ENCODE measurements at places on chromosomes 4 and X.

DNA sequence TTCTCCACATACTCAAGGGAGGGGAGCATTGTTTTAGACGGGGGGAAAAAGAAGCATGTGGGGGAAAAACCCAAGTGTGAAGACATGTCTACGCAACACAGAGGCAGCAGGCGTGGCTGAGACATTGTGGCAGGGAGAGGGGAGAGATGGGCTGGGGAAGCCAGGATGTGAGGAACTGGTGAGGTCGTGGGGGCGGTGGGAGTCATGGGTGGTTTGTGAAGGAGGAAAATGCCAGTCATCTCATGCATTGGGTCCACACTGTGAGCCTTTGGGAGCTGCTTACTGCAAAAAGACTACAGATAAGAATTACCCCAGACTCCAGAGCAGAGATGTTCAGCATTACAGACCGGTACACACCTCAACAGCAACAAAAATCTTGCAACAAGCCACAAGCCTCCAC is 2.1 kb downstream of the JAKMIP1 start:
- DNase-seq: no peak

DNA sequence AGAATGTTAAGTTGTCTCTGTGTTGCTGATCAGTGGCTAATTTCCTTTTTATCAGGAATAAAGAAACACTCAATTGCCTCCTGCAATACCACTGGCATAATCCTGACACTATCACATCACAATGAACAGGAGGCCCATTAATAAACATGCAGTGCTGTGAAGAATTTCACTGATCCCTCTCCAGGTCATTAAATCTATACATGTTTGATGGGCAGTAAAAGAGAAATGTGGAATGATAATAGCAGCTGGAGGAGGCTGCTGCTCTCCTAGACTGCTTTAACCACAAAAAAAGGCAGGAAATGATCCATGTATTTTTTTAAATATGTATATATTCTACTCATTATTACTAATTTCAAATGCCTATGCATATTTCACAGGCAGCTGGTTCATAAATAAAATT is 202.1 kb downstream of the CENPC start:
- no peak for DNase-seq

DNA sequence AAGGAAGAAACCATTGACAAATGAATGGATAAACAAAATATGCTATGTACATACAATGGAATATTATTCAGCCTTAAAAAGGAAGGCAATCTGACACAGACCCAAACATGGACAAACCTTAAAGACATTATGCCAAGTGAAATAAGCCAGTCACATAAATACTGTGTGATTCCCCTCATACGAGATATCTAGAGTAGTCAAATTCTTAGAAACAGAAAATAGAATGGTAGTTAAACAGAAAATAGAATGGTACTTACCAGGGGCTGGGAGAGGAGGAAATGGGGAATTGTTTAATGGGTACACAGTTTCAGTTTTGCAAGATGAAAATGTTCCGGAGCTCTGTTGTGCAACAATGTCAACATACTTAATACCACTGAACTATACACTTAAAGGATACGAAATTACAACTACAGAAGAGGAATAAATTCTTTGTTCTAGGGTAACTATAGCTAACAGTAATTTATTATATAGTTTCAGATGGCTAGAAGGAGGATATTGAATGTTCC is 47.8 kb upstream of the DUSP21 start:
- no peak for DNase-seq

GRCh38 chr4:681736-682451 is 7.1 kb downstream of the SLC49A3 start:
- DNase-seq: no peak

DNA sequence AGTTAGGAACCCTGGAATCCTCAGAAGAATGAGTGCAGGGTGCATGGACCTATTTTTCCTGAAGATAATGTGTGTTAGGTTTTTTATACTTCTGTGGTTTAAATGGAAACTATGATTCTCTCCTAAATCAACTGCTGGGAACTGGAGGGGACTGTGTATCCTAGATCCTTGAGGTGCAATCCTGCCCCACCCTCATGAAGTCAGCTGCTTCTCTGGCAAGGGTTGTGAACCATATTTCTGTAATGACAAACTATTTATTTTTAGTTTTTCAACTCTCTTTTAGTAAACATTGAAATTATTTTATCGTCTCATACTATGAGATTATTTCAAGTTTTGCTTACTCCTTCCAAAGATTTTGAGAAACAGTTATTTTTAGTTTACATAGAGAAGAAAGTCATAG is 25.8 kb upstream of the VEGFC start:
- no peak for DNase-seq

DNA sequence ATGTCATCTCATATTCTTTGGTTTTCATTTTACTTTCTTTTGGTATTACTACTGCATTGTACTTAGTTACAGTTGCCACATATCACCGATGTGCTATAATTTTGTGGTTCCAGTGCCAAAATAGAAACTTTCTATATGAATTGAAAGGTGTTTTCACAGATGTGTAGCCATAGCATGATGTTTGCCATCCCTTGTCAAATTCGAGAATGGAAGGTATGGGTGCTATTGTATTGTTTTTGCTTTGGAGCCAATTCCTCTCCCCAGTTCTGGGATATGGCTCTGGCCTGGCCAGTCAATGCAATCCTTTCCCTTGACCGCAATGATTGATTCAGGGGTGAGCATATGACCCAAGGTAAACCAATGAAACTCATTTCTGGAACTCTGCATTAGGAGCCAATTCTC is 86.2 kb upstream of the RPS6KA3 start:
- no peak for DNase-seq

GRCh38 chrX:53125506-53125905 is 31.6 kb downstream of the KANTR start:
- no peak for DNase-seq

- DNase-seq: no peak
Observed at GRCh38 chr4:54581807-54582206, 76.0 kb upstream of the KIT start.
